Breast epithelium (tissue), 4 donors: ENCODE measurements at places on chromosomes 7 and 10. TPM values are rescaled to one million over a fixed set of nuclear protein-coding genes. Genes with fewer than 3 reads are reported as not detected.

GRCh38 chr10:132461683-132462231 is 64.8 kb downstream of the PWWP2B start:
- DNase-seq, result no peak

DNA sequence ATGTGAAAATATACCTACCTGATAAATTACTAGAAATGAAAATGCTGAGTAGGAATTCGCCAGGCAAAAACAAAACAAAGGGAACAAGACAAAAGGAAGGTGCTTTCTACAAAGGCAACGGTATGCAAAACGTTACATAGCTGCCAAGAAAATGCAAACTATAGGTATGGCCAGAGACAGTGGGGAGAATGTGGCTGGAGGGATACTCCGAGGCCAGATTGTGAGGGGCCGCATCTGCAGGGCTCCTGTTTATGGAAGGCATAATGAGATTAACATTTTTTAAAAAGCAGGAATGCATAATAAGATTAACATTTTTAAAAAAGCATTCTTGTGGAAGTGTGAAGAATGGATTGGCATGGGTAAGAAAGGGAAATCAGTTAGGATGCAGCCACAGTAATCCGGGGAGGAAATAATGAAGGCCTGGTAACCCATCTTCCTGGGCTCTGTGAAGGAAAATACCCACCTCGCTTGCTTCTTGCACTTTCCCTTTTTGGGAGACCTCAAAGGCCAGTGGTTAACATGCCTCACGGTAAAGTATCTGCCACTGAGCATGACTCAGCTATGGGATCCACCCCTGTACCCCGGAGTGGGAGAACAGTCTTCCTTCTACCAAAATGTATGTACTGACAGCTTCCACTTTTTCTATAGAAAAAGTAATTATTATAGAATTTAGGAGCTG is 145.8 kb upstream of the LRRN3 start:
- DNase-seq, result no peak

GRCh38 chr10:128530946-128531345 is 404.7 kb upstream of the MKI67 start:
- DNase-seq, result no peak

CD36 gene
- 240 TPM for total RNA-seq

DNA sequence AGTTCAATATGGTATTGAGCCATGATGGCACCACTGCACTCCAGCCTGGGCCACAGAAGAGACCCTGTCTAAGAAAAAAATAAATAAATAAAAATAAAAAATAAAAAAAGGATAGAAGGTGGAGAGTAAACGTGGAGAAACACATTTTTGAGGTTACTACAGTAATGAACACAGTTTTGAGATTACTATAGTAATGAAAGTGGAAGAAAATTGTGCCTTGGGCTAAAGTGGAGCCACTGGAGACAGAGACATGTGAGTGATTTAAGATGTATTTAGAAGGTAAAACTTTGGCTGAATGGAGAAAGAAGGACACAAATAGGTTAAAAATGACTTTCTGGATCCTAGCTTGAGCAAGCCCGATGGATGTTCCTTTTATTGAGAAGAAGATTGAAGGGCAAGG is 76.8 kb downstream of the HGF start:
- no peak for DNase-seq

TBX20 gene
- 0.59 TPM for total RNA-seq

GRCh38 chr10:7230951-7231350 is 179.9 kb downstream of the SFMBT2 start:
- DNase-seq, result no peak

GRCh38 chr7:77348371-77348813 is 67.8 kb downstream of the GSAP start:
- DNase-seq, result no peak

CPED1 gene
- 15.4 TPM for total RNA-seq

DNA sequence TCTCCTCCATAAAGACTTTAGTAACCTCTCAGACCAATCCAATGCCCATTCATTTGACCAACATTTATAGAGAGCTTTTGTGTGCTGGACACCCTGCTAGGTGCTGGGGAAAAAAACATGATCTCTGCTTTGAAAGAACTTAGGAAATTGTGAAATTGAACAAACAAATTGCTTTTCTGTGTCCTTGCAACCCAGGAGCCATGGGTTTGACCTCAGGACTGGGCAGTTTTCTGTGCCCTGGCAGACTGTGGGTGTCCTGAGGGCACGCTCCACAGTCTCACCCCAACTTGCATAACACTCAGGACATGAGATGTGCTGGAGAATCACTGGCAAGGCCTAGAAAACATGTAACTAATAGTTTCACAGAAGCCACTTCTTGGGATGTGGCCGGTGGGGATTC is 429.1 kb upstream of the ZMIZ1 start:
- DNase-seq, result no peak

DNA sequence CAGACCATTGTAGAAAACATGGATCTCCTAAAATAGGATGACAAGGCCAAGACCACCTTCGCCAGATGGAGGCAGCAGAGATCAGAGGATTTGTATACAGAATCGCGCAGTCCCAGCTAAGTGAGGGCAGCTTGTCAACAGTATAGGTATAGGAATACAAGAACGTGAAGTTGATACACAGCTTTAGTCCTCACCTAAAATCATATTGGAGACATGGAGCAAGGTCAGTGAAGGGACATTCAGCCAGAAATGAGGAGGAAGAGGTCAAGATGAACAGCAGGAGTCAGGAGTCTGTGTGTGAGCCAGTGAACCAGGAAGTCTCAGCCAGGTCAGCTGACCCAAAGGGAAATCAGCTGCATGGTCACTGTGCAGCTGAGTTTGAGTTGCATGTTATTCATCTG is 263.4 kb upstream of the PRKCQ start:
- DNase-seq, result no peak
